ENCODE measurements at places on chromosomes 12 and 14. TPM values are rescaled to one million over a fixed set of nuclear protein-coding genes. Genes with fewer than 3 reads are reported as not detected.

- no peak for DNase-seq
Observed at GRCh38 chr12:25264862-25265261, 14.1 kb upstream of the KRAS start.

GRCh38 chr14:88272390-88273269, 50.4 kb downstream of the KCNK10 start:
- no peak for DNase-seq

DNA sequence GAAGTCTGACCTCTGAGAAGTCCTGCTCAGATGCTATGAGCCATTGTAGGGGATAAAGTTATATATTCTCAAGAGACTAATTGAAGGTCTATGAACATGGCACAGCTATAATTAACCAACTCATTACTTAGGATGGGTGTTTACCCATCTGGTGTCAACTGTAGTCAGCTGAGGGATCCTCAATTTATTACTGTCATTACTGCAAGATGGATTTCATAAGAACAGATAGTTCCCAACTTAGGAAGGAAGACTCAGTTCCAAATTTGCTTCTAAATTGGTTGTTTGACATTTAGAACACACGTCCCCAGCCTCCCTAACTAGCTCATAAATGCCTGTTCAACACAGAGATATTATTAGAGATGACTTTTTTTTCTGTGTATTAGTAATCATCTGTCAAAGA, 81.4 kb downstream of the FRMD6 start:
- no peak for DNase-seq

The DUSP16 gene
- total RNA-seq, result 31.9 TPM

GRCh38 chr12:110853836-110854235, 7.0 kb downstream of the CCDC63 start:
- no peak for DNase-seq

DNA sequence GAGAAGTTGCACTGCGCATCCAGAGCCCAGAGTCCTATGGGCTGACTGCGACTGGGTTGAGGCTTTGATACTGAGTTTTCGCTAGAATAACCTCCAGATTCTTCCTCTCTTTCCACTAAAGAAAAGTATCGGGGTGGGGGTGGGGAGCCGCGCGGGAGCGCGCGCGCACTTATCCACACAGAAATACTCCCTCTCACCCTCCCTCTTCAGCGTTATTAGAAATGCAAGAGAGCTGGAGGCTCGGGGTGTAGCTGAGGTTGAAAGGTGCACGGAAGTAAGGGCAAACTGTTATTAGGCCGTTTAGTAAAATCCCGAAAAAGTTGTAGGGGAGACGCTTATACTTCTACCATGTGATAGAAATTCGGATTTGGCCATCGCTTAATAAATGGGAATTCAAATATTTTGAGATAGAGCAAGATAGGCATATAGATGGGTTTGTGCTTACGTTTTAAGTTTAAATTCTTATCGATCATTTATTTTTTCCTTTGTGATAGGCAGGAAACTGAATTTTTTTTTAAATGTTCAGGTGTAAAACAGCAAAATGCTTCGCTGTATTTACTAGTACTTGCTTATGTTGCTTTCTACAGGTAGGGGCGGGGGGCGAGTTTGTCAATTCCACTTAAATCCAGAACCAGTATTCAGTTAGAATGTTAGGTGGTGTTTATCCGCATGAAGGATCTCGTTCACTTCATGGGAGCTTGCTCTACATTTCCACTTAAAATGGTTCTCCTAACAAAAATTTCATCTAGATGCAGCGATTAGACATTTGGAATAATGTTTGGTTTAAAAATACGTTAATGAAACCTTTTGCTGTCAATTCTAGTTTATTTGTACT, 1.1 kb downstream of the ARHGAP5 start:
- DNase-seq, result peak; percentile 38

GRCh38 chr12:94795044-94795443, 144.7 kb upstream of the TMCC3 start:
- DNase-seq, result no peak

The TGM1 gene
- 9.5 TPM for total RNA-seq

- DNase-seq, result no peak
Observed at GRCh38 chr14:101009531-101009930, 106.0 kb upstream of the RTL1 start.

DNA sequence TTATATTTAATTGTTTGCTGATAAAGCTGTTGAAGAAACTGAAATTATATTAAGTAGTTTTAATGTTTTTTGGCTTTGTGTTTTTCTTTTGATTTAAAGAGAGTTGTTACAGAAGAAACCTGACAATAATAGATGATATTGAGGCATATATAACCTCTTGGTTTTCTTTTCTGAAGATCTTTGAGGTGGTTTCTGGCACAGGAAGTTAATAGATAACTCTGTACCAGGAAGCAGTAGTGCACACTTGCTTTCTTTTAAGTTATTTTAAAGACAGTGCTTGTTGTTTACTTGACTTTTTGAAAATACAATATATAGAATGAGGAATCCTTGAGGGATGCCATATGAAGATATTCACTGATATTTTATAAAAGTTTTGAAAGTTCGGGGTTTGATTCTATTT, 209.0 kb upstream of the FBXO33 start:
- DNase-seq, result no peak

- DNase-seq, result no peak
Observed at GRCh38 chr14:76936483-76936882, 92.0 kb downstream of the IRF2BPL start.

GRCh38 chr12:52976574-52977071, 27.7 kb downstream of the KRT18 start:
- DNase-seq, result peak; percentile 51

The BEGAIN gene
- total RNA-seq, result 5.1 TPM

- DNase-seq, result no peak
Observed at GRCh38 chr12:17333287-17333686, 727.3 kb upstream of the LMO3 start.

- DNase-seq, result no peak
Observed at GRCh38 chr14:69631509-69631908, 20.1 kb downstream of the SUSD6 start.

GRCh38 chr12:119915894-119916510, 38.9 kb upstream of the CIT start:
- DNase-seq, result no peak

- DNase-seq, result no peak
Observed at GRCh38 chr14:31659278-31659677, 98.1 kb downstream of the NUBPL start.

GRCh38 chr12:71200706-71201105, 42.9 kb upstream of the TSPAN8 start:
- no peak for DNase-seq

GRCh38 chr14:75769047-75769685, 108.1 kb downstream of the TTLL5 start:
- DNase-seq, result no peak

- DNase-seq, result no peak
Observed at GRCh38 chr12:102629262-102629888, 149.0 kb upstream of the IGF1 start.

- no peak for DNase-seq
Observed at GRCh38 chr12:64081008-64081404, 141.1 kb downstream of the KICS2 start.

GRCh38 chr12:72323881-72324280, 51.7 kb downstream of the TRHDE start:
- no peak for DNase-seq

The STYX gene
- total RNA-seq, result 10.1 TPM

- DNase-seq, result no peak
Observed at GRCh38 chr12:12214201-12214600, 52.6 kb downstream of the LRP6 start.

- no peak for DNase-seq
Observed at GRCh38 chr14:100070310-100070709, 5.1 kb downstream of the EVL start.

DNA sequence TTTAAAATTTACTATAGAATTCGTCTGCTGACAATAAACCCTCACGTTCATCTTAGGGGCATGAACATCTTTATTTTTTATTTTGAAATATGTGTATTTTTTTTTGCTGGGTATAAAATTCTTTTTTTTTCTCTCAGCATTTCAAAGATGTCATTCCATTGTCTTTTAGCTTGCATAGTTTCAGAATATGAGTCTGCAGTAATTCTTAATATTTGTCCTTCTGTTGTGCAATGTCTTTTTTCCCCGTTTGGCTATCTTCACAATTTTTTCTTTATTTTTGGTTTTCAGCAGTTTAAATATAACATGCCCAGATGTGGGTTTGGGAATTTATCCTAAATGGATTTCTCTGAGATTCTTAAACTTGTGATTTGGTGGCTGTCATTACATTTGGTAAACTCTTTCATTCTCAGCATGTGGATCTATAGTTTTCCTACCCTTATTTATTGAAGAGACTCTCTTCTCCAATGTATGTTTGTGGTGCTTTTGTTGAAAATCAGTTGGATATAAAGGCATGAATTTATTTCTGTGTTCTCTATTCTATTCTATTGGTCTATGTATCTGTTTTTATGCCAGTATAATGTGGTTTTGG, 37.8 kb upstream of the PLBD1 start:
- no peak for DNase-seq

GRCh38 chr14:69199786-69200185, 8.5 kb downstream of the EXD2 start:
- DNase-seq, result no peak

GRCh38 chr12:104133866-104134265, 4.1 kb downstream of the NFYB start:
- DNase-seq, result no peak

The SCYL2 gene
- 55.5 TPM for total RNA-seq

The TAS2R13 gene
- 3.8 TPM for total RNA-seq

DNA sequence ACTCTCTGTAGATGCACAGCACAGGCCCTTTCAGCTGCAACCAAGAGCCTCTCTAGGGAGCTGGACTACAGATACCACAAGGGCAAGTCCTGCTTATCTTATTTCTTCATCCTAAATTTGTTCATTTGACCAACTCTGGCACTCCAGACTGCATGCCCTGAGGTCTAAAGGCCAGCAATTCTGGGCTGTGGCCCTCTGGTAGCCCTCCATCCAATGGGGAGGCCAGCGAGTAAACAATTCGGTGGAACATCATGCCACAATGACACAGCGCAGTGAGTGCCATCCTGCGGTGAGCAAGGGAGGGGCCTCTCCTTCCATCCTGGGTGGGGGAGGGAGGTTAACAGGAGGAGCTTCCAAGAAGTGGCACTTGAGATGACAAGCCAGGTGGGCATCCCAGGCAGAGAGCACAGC, 652 bp upstream of the SELPLG start:
- no peak for DNase-seq

The CPSF6 gene
- 151 TPM for total RNA-seq

- no peak for DNase-seq
Observed at GRCh38 chr14:51855234-51855633, 5.2 kb upstream of the GNG2 start.

- no peak for DNase-seq
Observed at GRCh38 chr14:69226178-69226577, 33.8 kb upstream of the GALNT16 start.

- DNase-seq, result peak; percentile 61
Observed at GRCh38 chr12:93243689-93244513, 133.8 kb upstream of the NUDT4 start.

The AQP2 gene
- total RNA-seq, result not detected

The P3H3 gene
- 80.7 TPM for total RNA-seq

DNA sequence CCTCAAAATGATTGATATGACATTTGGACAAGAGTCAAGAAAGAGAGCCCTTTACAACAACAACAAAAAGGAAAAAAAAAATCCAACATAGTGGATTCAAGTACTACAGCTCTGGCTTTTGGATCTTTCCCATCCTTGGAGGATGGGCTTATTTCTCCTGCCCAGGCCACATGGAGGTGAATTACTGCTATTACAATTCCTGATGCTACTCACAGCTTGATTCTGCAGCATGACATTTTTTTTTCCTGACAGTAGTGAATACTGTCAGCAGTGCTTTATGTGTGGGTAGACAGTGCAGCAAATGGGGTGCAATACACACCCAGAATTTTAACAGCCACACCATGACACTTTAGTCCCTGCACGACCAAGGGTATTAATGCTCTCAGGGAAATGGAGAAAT, 42.5 kb upstream of the HSP90B1 start:
- DNase-seq, result no peak

DNA sequence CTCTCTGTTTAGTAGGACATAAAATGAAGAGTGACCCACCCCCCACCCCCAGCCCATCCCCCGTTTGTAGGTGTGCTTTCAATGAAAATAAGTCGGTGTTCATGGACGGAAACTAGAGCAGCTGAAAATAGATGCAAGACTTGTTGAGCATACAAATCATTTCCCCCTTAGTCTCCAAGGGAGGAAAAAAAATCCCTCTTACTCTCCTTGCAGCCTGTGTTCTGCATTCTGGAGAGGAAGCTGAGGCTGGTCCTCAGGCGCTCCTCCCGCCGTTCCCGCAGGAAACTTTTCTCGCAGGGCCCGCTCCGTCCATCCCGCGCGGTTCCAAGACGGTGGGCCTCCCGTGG, 259.0 kb upstream of the E2F7 start:
- no peak for DNase-seq

GRCh38 chr12:13194401-13195110, 2.0 kb upstream of the EMP1 start:
- no peak for DNase-seq

The COX6A1 gene
- 230 TPM for total RNA-seq

- no peak for DNase-seq
Observed at GRCh38 chr12:82931349-82932116, 244.8 kb downstream of the TMTC2 start.

- DNase-seq, result no peak
Observed at GRCh38 chr12:8605057-8605456, 7.6 kb downstream of the AICDA start.

GRCh38 chr14:99633141-99633540, 11.8 kb upstream of the HHIPL1 start:
- no peak for DNase-seq

DNA sequence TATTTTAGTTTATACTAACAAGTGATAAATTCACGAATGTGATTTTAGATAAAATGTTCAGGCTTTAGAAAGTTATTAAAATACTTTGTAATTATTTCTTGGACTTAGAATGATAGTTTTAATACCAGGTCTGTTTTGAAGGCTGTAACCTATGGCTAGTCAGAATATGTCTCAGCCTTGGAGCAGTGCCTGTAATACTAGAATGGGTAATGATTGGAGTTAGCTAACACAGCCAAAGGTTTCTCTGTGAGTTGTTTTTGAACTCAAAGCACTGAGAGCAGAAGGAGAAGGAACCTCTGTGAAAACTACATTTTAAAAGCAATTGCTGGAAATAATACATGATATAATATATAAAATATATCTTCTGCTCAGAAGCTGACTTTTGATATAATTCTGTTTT, 110.1 kb downstream of the TMEM117 start:
- DNase-seq, result no peak

DNA sequence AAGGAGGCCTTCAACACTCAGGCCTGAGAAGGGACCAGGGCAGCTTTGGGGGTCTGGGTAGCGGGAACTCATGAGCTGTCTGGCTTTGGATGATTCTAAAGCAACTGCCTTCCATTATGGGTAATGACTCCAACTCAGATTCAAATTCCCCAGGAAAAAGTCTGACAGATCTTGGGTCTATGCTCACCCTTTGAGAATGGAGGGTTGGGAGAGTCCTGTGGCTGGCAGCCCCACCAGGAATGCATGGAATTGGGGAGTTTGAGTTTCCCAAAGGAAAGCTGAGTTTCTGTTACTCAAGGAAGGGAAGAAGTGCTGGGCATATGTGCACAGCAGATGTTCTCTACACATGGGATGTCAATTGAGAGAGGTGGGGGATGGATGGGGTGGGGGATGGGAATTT, 22.4 kb upstream of the LTBP2 start:
- DNase-seq, result no peak

The FOXG1 gene
- total RNA-seq, result not detected

Measured in mesothelial cell of epicardium (in vitro differentiated cells).